ENCODE measurements at places on chromosomes 5 and 9.

- no peak for DNase-seq
These were observed 464.2 kb downstream of the SPOCK1 start for GRCh38 chr5:137034764-137035479.

DNA sequence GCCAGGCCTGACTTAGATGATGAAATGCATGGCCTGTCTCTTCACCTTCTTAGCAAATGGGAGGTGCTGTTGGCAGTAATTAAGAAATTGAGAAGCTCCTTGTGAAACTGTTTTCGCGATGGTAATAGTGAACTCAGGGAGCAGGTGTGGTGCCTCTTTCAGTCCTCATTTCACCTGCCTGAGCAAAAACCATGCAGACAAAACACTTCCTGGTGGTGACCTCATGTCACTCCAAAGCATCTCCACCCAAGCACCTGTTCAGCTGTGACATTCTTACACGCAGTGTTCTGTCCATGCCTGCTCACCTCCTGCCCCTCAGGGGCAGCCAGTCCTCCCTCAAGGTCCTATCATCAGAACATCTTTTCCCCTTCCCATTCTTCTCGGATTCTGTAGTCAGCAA, 146.5 kb downstream of the CD180 start:
- DNase-seq, result no peak

DNA sequence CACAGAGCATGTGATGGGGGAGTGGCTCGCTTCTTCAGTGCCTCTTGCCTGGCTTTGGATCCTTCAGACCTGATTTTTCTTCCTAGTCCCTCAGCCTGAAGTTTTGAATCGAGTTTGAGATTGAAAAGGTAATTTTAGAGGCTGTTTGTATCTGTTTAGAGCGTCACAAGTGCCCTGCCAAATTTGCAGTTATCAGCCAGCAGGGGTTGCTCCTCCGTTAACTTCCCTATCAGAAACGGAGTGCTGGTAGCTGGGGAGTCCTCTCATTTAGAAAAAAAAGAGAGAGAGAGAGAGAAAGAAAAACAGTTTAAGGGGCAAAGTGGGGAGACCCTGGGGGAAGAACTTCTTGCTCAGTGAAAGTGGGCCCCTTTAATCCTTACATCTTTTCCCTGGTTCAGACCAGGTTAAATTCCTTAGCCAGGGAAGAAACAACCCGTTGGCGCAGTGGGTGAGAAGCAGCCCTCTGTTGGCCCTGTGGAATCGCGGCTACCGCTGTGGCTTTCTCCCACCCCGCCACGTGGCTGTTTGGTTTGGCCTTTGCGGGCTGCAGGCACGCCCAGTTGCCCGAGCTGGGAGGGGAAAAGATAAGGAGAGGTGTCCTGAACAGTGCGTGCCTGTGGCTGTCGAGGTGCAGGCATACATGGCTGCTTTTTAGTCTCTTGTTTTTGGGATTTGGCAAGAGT, 576.7 kb upstream of the ACO1 start:
- DNase-seq, result no peak

- no peak for DNase-seq
These were observed 8.9 kb downstream of the SRP19 start for GRCh38 chr5:112869948-112870347.

DNA sequence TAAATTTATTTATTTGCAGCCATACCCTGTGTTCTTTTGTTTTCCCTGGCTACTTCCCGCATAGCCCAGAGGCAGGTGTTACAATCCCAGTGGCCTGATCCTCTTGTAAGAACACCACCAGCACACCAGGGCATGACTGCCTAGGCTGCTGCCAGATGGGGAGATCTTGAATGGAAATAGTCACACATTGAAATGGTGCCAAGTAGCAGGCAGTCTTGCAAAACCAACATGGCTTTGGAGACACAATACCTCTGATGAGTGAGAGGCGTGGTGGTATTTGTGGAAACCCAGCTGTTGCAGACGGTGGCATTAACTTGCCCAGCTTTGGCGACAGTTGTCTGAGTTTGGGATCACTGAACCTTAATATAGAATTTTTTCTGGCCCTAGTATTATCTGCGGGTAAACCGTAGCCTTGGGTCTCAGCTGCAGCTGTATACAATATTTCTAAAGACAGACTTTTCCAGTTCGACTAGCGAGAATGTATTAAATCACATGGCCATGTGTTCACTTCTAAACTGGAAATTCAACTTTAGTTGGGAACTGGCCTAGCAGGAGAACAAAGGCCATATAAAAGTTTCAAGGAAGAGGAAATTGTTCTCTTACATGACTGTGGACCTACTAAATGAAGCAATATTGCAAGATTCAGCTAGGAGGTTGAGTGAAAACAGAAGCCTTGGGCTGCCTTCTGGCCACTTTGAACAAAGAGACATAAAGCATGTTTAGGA, 277.0 kb downstream of the SMARCA2 start:
- DNase-seq, result peak; percentile 32

DNA sequence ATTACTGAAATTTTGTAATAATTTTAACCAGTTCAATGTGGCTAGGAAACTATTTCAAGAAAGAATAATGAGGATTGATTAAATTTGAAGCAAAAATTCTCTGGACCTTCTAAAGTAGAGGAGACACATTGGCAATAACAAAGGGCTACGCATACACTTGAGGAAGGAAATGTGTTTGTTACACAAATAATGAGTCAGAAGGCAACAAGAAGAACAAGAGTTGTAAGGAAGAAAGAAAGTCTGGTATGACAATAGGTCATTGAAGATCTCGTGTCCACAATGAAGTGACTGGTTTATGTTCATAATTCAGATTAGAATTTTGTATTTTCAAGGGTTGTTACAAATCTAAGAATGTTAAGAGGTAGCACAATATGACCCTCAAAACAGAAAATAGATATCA, 25.8 kb downstream of the ST8SIA4 start:
- no peak for DNase-seq

All from HCEC 1CT (cell line).